Stimulated activated CD4-positive, alpha-beta T cell treated with anti-CD3 and anti-CD28 coated beads, Interleukin-2, amount 100 ng/mL, for 4 hours (primary cell): ENCODE measurements at places on chromosomes 16 and 17.

- DNase-seq: no peak
These were observed 28.9 kb downstream of the TNFRSF13B start for GRCh38 chr17:16943032-16943352.

DNA sequence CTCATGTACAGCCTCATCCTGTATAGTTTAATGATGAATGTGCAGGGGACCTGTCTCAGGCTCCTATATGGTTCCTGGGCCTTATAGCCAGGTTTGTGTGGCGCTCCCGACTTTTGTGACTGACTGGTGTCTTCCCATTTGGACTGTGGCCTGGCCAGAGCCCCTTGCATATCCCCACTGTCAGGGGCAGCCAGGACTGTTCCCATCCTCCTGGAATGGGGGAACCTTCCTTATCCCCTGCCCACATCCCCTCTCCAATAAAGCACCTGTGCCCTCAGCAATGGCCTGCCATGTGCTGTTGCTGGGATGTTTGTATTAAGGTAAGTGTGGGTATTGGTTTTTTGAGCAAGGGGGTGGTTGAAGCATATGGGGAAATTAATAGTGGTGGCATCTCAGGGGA lies 2.6 kb downstream of the B3GNT9 start:
- no peak for DNase-seq

DNA sequence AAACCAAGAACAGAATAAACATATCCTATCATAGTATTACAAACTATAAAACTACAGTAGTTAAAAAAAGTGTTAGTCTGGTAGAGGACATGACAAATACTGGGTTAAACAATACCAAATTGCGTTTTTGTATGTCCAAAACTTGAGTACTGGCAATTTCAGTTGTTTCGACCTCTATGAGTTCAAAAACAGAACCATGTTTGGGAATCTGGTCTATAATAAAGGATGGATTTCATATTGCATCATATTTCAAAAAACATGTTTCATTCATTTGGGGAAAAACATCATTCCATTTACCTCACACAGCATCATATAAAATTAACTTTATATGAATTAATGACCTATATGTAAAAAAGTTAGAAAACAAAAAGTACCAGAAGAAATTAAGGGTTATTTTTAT lies 81.8 kb downstream of the TRIM37 start:
- DNase-seq: no peak

DNA sequence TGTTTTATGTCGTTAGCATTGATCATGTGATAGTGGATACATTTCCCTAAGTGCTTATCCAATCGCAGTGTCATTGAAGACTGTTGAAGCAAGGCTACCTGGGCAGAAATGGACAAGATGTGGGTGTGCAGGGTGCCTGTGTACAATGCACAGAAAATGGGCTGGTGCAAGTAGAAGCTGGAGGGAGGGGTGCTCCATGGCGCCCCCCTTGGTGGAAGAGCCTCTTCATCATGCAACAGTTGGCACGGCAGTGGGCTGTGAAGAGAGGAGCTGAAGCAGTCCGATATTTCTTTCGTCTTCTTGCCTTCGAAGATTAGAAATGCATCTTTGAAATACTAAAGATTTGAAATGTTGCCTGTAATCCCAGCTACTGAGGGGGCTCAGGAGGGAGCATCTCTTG lies 100.5 kb downstream of the PLCG2 start:
- DNase-seq: no peak

- DNase-seq: no peak
These were observed 152.1 kb downstream of the PMP22 start for GRCh38 chr17:15112846-15113617.

GRCh38 chr17:80852476-80853015 lies 139.1 kb upstream of the CHMP6 start:
- DNase-seq: no peak

GRCh38 chr17:10600571-10600970 lies 51.1 kb upstream of the MYH2 start:
- no peak for DNase-seq

DNA sequence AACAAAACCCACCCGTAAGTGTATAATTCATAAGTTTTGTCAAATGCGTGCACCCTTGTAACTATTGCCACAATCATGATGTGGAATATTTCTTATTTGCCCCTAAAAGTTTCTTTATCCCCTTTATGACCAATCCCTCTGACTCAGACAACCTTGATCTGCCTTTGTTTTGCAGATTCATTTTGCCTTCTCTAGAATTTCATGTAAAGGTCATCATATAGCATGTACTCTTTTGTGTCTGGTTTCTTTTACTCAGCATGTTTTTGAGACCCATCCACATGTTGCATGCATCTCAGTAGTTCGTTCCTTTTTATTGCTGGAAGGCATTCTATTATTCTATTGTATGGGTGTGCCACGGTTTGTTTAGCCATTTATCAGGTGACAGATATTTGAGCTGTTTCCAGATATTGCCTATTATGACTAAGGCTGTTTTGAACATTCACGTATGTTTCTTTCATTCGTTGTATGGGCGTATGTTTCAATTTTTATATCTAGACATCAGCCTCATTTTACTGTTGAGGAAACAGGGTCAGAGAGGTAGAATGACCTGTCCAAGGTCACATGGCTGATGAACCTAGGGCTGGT lies 192.4 kb downstream of the RAB11FIP4 start:
- no peak for DNase-seq

DNA sequence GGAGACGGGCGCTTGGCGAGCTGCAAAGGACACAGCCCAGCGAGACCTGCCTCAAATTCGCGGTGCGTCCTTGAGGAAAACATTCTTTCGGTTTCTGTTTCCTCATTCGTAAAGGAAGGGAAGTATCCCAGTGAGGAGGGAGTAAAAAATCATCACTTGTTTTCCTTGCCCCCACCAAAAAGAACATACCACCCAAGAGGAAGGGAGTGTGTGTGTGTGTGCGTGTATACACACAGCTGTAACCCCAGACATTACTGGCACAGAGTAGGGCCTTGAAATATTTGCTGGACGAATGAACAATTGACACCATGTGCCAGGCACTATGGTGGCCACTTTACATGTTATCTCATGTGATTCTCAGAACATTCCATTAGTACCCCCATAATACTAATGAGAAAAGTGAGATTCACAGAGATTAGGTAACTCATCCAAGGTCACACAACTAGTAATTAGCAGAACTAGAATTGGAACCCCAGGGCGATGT lies 1.9 kb upstream of the MATCAP1 start:
- no peak for DNase-seq

- no peak for DNase-seq
These were observed 63.9 kb upstream of the ARL4D start for GRCh38 chr17:43334738-43335402.

DNA sequence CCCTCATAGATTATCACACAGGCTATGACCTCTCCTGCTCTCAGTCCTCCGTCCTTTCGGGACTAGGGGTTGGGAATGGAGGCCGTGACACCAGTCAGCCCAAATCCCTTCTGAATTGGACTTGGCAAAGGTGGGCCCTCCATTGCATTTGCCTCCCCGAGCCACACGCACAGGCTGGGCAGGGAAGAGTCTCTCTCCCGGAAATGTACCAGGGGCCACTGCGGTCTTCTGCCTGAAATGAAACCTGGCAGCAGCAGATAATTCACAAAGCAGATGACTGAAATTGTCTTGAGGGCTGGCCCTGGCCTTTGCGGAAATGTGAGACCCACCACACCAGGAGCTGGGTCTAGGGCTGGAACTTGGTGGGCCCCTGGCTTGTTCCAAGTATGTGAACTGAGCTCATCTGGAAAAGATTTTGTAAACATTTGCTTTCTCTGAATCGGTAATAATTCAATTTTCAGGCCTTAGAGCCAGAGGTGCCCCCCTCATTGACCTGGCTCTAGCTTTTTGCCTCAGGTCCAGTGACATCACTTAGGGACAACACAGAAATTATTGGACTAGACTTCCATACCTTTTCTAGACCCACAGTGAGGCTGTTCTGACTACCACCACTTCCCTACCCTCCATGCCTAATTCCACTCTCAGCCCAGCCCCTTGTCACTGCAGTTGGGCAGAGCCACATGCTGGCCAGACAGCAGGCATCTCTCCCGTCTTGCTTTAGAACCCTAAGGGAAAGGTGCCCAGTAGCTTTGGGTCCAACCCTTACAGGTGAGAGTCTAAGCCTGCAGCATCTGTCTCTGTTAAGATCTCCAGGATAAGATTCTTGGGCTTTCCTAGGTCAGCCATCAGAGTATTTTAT lies 75.2 kb downstream of the CCDC182 start:
- no peak for DNase-seq

- no peak for DNase-seq
These were observed 81.6 kb upstream of the LGALS9 start for GRCh38 chr17:27549251-27549893.

DNA sequence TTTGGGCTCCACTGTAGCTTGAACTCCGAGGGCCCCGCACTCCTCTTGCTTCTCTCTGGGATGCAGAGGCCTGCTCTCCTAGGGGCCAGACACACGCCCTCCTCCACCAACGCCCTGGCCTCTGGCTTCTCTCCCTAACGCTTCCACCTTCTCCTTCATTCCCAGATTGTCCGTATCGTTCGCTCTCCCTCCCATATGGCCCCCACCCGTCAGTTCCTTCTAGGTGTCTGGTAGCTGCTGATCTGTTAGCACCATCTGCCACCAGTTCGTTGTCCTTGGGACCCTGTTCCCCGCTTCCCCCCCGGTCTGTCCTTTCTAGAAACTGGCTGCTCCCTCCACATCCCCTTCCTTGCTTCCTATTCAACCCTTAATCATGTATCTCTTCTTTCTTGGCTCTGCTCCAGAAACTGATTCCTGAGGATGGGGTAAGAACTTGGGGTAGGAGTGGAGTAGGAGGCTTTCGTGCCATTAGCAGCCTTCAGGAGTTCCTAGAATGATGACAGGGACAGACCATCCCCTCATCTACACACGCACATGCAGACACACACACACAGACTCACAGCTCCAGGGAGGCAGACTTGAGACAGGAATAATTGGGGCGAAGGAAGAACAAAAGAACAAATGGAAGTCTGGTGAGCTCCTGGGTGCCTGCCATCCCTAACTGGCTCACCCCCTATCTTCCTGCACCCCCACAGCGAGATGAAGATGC lies 4.3 kb downstream of the ATP1B2 start:
- no peak for DNase-seq

- no peak for DNase-seq
These were observed 27.2 kb upstream of the MEAK7 start for GRCh38 chr16:84531671-84532111.

GRCh38 chr17:17021194-17021863 lies 20.9 kb upstream of the MPRIP start:
- DNase-seq: no peak

DNA sequence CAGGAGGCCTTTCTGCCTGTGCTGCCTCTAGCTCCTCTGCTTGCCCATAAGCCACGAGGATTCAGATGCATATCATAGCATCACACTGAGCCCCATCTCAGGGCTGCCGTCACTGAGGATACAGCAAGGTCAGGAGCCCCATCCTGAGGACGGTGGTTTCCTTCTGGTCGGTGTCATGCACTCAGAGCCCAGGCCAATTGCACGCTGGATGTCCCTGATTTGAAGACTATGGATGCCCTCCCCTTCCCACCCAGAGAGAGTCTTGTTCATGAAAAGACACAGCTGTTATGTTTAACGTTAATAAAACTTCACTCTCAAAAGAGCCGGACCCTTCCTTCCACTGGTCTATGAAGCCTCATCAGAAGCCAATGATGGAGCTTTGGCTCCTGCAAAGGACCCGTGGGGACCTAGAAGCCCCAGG lies 19.9 kb downstream of the COTL1 start:
- no peak for DNase-seq

DNA sequence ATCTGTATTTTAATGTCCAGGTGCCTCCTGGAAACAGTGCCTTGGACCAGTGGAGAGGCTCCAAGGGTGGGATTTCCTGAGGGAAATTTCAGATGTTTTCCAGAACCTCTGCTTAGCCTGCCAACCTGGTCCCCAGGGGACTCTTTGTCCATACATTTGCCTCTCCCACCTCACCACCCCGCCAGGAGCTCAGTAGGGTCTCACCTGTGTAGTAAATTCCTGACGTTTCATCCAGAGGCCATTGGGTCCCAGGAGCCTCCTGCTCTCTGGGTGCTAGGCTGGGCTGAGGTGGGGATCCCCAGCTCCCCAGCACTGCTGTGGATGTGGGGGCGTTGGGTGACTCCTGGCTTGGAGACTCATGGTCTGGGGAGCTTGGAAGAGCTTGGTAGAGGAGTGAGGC lies 2.7 kb downstream of the NLRP1 start:
- DNase-seq: no peak

GRCh38 chr17:37310940-37311339 lies 64.8 kb upstream of the C17orf78 start:
- DNase-seq: no peak

DNA sequence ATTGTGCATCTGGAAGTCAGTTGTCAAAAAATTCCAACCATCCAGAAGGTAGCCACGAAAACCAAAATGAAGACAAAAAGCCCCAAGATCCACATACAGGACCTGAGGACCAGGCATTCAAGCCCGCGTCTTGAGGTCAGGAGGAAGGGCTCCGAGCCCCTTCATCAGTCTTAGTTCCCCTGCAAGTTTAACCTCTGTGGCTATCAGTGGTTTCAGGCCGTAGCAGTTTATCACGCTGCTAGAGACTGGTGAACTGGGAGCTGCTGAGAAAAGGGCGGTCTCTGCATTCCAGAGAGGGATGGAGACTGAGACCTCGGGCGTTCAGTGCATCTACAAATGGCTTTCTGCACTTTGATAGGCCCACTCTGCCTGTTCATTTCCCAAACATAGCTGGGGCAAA lies 70.6 kb downstream of the IRF8 start:
- DNase-seq: no peak

DNA sequence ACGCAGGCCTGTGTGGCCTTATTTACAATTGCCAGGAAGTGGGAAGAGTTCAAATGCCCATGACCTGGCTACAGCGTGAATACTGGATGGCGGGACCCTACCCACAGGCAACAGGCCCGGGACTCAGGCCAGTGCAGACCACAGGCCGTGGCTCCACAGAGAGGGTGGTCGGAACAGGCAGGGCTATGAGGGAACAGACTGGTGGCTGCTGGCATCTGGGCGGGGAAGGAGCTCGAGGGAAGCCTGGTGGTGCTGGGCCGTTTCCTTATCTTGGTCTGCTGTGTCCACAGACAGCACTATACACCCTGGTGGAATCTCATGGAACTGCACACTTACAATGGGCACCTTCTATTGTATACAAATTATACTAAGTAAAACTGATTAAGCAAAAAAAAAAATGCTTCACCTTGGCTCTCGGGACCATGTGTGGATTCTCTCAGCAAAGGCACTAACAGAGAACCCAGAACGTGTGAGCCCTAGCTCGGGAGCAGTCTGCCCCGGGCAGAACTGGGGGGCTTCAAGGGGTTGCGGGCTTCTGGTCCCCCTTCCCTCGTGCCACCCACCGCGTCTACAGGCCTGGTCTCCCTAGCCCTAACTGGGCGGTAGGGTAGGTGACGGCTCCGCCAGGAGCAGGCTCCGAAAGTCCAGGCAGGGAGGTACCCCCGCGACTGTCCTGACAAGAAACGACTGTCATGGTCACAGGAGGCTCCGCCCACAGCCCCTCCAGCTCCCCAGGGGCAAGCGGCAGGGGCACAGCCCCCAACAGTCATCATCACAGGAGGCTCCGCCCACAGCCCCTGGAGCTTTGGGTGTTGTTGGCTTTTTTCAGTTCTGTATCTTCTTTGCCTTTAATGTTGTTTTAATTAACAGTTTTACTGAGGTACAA lies 21.8 kb downstream of the CEP131 start:
- no peak for DNase-seq

- DNase-seq: no peak
These were observed 89.0 kb upstream of the TOB1 start for GRCh38 chr17:50955160-50955559.

GRCh38 chr17:17887752-17888304 lies 51.0 kb upstream of the SREBF1 start:
- DNase-seq: no peak
